ENCODE measurements at places on chromosomes 13 and 19.

GRCh38 chr19:30314056-30314804 lies 58.0 kb upstream of the ZNF536 start:
- no peak for DNase-seq

- DNase-seq: peak; percentile 32
Measured at GRCh38 chr19:44570984-44571684, 41.7 kb upstream of the CEACAM20 start.

DNA sequence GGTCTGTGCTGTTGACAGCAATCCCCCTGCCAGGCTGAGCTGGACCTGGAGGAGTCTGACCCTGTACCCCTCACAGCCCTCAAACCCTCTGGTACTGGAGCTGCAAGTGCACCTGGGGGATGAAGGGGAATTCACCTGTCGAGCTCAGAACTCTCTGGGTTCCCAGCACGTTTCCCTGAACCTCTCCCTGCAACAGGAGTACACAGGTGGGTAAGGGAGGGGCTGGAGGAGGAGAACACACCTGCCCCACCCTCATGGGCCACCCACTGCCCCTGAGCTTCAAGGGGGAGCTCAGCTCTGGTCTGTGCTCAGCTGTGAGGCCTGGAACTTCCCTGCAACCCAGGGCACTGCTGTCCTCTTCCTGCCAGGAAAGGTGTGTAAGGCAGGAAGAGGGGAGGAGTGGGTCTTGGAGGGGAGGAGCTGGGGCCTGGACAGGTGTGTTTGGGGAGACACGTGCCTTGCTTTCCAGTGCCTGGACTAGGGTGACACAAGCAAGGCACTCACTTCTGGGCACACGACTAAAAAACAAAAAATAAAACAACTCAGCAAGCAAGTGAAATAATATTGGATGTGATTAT lies 3.9 kb downstream of the SIGLEC7 start:
- no peak for DNase-seq

- DNase-seq: no peak
Measured at GRCh38 chr19:39296055-39296645, at the start of gene IFNL1. Gene IFNL1 (plus strand): TSS chr19:39296407. CDS start chr19:39296422, 15 bp downstream.

DNA sequence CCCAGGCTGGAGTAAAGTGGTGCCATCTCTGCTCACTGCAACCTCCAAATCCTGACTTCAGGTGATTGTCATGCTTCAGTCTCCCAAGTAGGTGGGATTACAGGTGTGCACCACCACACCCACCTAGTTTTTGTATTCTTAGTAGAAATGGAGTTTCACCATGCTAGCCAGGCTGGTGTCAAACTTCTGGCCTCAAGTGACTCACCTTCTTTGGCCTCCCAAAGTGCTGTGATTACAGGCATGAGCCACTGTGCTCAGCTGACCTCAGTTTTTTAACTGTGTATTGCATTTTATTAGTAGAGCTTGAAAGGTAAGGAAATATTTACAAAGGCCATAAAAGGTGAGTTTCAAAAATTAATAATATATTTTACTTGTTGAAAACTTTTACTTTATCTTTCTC lies 2.3 kb downstream of the ZNF726 start:
- no peak for DNase-seq

DNA sequence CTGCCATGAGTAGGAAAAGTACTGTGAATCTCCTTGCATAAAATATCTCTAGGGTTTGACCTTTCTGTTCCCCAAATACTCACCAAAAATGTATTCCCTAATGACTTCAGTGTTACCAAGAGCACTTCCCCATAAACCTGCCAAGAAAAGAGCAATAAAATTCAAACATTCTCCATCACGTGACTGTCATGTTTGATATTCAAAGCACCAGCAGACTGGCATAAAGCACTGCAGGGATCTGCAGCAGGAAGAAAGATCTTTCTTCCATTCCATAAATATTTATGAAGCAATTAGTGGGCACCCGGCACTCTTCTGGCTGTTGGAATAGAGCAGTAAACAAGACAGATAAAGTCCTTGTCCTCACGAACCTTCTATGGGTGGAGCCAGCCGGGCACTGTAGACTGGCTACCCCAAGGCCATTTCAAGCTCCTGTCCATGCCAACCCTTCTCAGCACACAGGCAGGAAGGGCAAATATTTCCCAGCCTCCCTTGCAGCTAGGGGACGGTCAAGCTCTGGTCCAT lies 20.3 kb downstream of the PLA2G4C start:
- no peak for DNase-seq

- DNase-seq: no peak
Measured at GRCh38 chr19:5880604-5881078, 10.3 kb upstream of the FUT5 start.

GRCh38 chr13:46934749-46935148 lies 37.9 kb upstream of the HTR2A start:
- no peak for DNase-seq

GRCh38 chr13:40181203-40181845 lies 485.1 kb downstream of the FOXO1 start:
- no peak for DNase-seq

- no peak for DNase-seq
Measured at GRCh38 chr19:29247872-29248271, 34.9 kb upstream of the UQCRFS1 start.

- peak; percentile 49 for DNase-seq
Measured at GRCh38 chr13:110340812-110341444, 33.8 kb downstream of the COL4A2 start.

Measured in activated T-cell treated with anti-CD3 and anti-CD28 coated beads for 24 hours (primary cell).